ENCODE measurements at places on chromosomes 3 and 15.

GRCh38 chr15:25829073-25829472 is 34.1 kb downstream of the ATP10A start:
- DNase-seq: no peak

- DNase-seq: no peak
Observed at GRCh38 chr3:188722963-188723362, 448.8 kb upstream of the TPRG1 start.

DNA sequence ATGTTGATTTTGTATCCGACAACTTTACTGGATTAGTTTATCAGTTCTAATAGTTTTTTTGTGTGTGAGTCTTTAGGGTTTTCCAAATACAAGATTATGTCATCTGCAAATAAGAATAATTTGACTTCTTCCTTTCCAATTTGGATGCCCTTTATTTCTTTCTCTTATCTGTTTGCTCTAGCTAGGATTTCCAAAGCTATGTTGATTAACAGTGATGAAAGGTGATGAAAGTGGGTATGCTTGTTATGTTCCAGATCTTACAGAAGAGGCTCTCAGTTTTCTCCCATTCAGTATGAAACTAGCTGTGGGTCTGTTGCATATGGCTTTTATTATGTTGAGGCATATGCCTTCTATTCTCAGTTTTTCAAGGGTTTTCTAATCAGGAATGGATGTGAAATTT is 56.4 kb upstream of the CHRNB4 start:
- DNase-seq: no peak

- no peak for DNase-seq
Observed at GRCh38 chr15:53634517-53635106, 124.9 kb downstream of the WDR72 start.

- no peak for DNase-seq
Observed at GRCh38 chr3:128270559-128271492, 117.5 kb downstream of the EEFSEC start.

DNA sequence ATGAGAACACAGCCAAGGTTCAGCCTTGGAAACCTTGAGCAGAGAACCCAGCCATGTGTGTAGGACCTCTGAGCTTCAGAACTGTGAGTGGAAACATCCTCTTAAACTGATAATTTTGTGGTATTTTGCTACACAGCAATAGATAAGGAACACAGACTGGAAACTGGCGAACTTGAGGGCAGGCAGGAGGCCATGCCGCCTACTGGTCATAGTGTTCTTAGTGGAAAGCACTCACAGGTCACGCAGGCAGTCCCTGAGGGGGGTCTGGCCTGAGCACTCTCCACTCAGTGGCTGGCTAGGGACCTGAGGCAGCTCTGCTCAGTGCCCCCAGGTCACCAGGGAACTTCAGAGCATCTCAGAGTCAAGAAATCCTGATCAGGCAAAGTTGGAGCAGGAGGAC is 9.7 kb upstream of the XIRP1 start:
- DNase-seq: no peak

GRCh38 chr3:129606636-129607390 is at the start of gene PLXND1:
TSS of gene PLXND1 (minus strand) at chr3:129606676. CDS start at chr3:129606639, 37 bp downstream.
- peak; percentile 69 for DNase-seq

- no peak for DNase-seq
Observed at GRCh38 chr3:13561967-13562366, 13.0 kb downstream of the FBLN2 start.

DNA sequence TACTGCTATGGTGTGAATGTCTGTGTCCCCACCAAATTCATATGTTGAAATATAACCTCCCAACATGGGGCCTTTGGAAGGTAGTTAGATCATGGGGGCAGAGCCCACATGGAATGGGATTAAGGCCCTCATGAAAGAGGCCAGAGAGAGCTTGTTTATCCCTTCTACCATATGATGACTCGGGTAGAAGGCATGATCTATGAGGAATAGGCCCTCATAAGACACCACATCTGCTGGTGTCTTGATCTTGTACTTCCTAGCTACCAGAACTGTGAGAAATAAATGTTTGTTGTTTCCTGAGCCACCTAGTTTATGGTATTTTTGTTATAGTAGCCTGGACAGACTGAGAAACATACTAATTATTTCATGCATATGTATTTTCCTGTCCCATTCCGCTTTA is 51.9 kb downstream of the WWTR1 start:
- DNase-seq: no peak

- no peak for DNase-seq
Observed at GRCh38 chr3:167780214-167780883, 44.8 kb downstream of the SERPINI1 start.

DNA sequence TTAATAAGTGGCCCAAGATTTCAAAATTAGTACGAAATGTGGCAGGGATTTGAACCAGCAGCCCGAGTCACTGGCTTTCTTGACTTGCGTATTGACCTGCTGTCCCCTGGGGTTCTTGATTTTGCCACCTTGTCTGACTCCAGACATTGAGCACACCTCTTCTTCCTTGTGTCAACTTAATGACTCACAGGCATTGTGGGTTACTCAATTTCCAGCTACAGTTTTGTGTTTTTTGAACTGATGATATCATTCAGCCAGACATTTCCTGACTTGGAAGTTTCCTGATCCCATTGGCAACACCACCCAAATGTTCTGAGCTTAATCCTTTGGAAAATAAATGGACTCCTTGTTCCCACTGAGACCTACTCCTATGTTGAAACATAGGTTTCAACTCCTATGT is 64.2 kb downstream of the MOBP start:
- no peak for DNase-seq

DNA sequence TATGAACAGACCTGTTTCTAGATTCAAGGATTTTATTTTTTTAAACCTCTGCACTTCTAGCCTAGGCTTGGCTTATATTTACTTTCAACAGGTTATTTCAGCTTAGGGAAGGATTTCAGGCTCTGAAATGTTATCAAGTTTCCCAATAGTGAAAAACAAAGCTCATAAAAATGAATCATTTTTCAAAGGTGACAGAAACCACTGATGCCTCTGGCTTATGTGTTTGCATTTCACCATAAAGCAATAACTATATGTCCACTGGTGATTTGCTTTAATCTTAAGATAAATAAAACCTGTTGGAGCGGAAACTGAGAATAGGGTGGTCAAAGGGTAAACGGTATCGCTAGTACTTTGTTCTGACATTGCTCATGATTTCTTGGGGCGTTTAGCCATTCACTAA is 141.2 kb upstream of the LRIG1 start:
- no peak for DNase-seq

DNA sequence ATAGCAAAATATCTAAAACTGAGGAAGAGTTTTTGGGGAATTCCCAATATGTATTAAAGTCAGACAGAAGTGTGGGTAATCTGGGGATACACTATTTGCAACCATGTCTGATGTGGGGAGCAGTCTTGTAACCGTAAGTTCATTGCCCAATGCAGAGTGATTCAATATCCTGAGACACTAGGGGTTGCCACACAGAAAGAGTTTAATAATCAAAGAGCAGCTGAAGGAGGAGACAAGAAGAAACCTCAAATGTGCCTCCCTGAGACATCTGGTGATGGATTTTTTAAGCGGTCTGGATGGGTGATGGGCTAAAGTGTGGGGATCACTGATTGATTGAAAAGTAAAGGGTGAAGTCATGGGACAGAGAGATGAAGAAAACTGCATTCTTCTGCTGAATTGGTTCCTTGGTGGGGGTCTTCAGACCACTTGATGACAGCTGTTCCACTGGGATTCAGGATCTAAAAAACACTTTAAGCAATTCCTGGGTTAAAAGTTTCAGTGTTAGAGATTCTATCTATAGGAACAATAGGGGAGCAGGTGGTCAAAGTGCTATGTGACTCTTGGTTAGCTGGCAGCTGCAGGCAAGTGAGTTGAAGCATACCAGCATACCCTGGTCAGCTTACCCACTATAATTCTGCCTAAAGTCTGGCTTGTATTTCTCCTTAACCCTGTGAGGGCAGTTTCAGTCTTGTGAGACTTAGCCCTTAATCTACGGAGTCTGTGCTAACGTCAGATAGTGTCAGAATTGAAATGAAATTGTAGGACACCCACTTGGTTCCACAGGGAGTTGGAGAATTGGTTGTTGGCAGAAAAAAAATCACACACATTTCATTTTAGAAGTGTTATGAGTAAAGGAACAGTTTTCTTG is 425.9 kb upstream of the TGFBR2 start:
- no peak for DNase-seq

DNA sequence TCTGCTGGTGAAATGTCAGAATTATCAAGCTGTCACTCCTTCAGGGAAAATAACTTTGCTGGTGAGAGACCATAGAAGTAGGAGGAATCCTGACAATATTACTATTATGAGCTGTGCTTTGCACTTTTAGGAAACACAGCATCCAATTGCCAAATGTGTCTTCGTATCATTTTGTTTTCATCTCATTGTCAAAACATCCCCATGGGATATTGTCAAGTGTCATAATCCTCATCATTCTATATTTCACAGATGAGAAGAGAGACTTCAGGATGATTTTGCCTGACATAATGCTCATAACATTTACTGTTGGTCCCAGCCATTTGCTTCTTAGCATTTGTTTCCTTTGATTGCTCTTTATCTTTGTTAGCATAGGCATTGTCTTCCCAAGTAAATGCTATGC is 120.5 kb upstream of the NUDT16 start:
- no peak for DNase-seq

DNA sequence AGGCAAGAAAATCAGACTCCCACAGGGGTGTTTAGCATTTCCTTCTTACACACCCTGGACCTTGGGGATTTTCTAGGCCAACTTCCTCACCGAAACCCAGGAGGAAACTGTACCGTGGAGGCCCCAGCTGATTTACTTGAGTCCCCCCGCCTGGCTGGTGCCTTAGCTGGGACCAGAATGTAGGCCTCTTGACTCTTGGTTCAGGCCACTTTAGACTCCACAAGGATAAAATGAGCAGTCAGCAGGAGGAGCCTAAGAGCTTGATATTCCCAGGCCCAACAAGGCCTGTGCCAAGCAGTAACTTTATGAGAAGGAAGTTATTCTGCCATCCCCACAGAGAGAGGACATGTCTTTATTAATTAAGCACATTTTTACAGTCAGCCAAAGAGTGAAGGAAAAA is 4.6 kb upstream of the APBA2 start:
- DNase-seq: no peak

DNA sequence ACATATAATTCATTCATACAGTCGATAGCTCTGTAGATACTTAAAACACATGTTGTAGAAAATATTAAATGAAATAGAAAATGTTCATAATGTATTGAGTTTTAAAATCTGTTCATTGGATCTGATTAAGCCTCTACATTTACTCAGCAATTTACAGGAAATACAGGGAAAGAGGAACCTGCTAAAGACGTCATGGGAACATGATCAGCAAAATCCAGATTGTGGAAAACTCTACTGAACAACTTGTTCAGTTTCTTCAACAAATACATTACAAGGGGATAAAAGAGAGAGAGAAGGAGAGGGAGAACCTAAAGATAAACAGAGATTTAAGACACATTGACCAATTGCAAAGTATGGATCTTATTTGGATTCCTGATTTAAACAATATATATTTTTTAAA is 46.7 kb downstream of the KLHL6 start:
- no peak for DNase-seq

- DNase-seq: no peak
Observed at GRCh38 chr15:40344631-40345120, 3.9 kb upstream of the CCDC9B start.

DNA sequence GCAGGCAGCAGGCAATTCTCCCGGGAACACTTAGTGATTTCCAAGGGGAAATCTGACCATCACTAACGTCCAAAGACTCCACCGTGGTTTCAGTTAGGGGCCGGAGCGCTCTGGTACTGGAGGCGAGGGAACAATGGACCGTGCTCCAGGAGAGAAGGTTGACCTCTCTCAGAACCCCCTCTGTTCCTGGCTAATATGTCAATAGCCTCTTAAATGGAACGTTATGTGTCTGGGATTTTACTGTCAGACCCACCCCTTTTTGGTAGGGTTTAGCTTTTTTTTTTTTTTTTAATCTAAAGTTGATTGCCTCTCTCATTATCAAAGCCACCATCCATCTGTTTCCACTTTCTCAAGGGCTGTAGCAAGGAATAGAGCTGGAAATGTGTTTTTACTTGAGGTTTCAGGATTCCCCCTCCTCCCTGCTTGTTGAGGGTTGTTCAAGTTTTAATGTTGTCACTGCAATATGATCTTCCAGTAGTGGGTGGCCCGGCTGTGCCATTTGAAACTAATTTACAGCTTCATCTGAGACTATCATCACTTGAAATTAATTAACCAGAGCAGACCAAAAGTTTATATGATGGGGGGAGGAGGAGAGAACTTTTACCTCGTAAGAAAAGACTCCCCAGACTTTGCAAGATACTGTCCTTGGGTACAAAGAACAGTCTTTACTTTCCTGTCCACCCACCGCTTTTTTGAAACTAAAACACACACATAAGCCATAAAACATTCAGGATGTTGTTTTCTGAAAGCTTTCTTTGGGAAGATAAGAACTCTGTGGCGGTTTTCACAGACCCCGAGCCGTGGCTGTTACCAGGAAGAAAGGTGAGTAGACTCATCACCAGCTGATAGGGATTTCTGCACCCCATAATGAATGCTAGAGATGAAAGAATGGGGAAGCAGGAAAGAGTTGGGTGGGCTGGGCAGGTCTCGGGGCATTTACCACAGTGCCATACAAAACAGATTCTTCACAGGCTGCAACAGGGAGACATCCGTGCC is 187.8 kb downstream of the UACA start:
- DNase-seq: no peak

- DNase-seq: no peak
Observed at GRCh38 chr15:100692246-100692645, 89.9 kb downstream of the ASB7 start.

DNA sequence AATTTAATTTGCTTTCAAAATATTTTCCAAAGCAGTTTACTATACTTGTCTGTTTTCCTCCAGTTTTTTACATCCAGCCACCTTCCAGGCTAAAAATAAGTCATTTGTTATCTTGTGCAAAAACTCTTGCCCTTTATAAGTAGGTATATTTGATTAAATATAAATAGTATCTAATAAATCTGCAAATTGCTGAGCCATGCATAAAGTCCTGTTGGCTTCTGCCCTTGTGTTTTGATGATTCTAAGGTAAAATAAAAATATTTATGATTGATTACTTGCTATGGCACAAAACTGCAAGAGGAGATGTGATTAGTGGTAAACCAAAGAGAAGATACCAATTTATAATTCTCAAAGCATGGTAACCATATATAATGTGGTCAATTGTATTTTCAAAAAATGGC is 1026.7 kb downstream of the EPHA3 start:
- no peak for DNase-seq

GRCh38 chr15:74315626-74316025 is 51.8 kb downstream of the CYP11A1 start:
- no peak for DNase-seq

DNA sequence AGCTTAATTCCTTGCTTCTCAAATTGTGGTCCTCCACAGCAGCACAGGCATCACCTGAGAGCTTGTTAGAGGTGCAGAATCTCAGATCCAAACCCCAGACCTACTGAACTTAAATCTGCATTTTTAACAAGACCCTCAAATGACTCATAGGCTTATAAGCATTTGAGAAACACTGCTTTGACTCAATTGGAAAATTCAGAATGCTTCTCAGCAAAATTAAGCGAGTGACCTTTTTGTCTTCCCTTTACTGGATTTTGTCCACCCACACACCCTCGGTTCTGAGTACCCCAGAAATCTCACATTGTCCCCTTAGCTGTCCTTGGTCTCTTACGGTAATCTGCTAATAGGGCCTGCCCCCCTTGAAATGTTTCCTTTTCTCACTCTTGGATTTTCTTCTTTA is 17.9 kb downstream of the CD80 start:
- DNase-seq: no peak

- DNase-seq: peak; percentile 45
Observed at GRCh38 chr15:26201177-26201858, 338.2 kb upstream of the ATP10A start.
